Epithelial cell of esophagus (primary cell): ENCODE measurements at places on chromosomes 11 and 22.

GRCh38 chr11:45665206-45665932 lies at the start of gene CHST1:
CHST1 (minus strand) TSS chr11:45665622; CDS start chr11:45650923, 14,699 bp downstream.
- DNase-seq: peak; percentile 23

DNA sequence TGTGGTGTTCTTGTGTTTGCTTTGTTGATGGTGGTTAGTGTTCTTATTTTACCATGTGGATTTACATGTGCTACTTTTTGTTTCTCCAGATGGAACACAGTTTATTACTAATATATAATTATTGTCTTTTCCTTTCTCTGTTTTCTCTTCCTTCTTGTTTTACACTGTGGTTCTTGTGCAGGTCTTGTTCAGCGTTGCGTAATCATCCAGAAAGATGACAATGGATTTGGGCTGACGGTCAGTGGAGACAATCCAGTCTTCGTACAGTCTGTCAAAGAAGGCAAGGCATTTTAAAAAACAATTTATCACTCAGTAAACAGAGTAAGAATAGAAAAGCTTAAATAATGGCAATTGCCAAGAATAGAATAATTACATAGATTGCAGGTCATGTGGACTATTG lies 84.4 kb downstream of the ARHGEF12 start:
- DNase-seq: no peak

- DNase-seq: peak; percentile 67
These were observed 2.7 kb upstream of the PDE2A start for GRCh38 chr11:72676861-72677341.

DNA sequence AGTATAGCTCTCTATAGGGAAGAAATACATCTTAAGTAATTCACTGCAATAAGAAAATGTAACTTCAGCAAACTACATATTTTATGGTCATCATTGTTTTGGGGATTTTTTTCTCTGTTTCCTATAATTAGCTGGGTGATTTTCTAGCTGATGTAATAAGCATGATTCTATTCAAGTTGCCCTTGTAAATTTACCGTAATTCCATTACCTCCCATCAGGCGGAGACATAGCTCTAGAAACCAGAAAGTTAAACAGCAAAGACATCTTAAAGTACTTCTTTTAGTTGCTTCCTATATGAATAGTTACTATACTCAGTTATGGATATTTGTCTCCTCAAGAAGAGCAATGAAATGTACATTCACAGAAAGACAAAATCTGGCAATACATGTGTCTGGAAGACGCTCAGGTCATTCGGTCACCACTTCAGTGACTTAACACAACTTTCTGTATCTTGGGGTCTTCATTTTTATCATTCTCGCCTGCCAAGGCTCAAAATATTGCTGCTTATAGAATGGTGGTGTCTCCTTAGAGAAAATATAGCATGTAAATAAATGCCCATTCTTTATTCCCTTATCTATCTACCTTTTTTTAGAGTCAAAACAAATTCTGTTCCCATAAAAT lies 239.9 kb upstream of the ZC3H12C start:
- peak; percentile 81 for DNase-seq

DNA sequence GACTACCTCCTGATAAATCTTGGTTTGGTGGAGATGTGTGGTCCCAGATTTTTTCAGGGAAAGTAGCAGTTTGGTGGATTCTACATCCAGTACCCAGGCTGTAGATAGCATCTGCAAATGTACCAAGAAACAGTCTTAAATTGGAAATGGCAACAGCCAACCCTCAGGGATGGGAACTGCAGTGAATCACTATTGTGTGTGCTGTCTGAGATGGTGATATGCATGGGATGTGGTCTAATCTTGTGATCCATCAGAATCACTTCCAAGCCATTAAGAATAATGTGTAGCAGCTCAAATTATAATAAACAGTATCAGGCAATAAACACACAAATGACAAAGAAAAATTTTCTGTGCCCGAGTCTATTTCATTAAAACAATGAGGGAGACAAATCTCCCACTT lies 3.4 kb downstream of the OLFML1 start:
- DNase-seq: no peak

GRCh38 chr11:95690100-95690499 lies 99.5 kb downstream of the FAM76B start:
- peak; percentile 15 for DNase-seq

DNA sequence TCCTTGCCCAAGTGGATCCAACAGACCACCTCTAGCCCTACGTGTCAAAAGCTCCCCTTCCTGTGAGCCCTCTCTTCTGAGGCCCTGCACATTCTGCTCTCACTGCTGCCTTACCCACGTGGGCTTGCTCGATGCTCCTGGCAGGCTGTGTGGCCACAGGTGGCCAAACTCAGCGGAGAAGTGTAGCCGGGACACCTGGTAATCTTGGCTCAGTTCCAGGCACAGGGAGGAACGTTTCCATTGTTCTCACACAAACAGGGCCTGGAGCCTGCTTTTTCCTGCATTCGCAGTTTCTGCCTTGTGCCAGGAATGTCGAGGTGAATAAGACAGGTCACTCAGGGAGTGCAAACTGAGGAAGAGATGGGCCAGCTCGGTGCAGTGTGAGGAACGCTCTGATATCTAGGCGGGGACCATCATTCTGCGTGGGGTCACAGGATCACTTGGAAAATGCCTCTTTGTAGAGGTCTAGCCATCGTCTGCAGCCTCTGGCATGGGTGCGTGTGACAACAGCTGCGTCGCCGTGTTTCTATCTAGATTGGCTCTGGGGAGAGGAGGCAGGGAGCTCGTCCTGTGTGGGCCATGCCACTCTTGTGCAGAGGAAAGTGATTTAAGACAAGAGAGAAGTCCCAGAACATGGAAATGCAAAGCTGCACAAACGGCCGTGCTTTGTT lies 127.6 kb upstream of the PARVA start:
- DNase-seq: peak; percentile 29

DNA sequence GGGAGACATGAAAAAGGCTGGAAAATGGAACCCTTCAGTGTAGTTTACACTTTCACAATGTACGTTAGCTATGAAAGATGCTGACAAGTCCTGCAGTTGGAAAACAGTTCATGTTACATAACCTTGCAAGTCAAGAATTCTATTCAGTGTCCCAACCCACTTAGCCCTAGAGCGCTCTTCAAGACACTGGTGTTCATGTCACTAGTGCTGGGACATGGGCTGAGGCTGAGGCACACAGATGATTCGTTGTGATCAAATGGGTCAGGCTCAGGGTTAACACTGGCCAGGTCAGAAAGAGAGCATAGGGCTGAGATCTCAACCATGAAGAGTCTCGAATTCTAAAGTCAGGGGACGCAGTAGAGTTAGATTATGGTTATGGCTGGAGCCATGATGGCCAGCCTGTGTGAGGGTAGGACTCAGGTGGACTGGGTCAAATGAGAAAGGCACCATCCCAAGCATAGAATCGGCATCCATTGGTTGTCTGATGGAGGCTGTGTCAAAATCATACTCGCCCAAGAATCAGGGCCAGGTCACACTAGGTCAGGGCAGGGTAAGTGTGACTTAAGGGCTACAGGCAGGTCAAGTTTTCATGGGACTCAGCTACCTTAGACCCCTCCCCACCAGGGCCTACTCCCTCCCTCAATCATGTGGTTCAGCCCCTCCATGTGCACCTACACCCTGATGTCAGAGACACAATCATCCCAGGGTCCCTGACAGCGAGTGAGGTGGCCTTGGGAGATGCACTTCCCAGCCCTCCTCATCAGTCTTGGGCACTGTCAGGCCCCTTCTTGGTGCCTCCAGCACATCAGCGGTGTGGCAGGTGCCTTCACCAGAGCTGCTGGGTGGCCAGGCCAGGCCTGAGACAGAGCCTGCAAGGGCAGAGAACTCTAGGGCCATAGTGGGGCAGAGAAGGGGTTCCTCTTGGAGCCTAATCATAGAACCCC lies 20.2 kb downstream of the IGLL5 start:
- DNase-seq: no peak
